AG20443 (cell line): ENCODE measurements at places on chromosomes 6 and 20.

- peak; percentile 84 for DNase-seq
These were observed 73.1 kb downstream of the HIVEP2 start for GRCh38 chr6:142871910-142872331.

DNA sequence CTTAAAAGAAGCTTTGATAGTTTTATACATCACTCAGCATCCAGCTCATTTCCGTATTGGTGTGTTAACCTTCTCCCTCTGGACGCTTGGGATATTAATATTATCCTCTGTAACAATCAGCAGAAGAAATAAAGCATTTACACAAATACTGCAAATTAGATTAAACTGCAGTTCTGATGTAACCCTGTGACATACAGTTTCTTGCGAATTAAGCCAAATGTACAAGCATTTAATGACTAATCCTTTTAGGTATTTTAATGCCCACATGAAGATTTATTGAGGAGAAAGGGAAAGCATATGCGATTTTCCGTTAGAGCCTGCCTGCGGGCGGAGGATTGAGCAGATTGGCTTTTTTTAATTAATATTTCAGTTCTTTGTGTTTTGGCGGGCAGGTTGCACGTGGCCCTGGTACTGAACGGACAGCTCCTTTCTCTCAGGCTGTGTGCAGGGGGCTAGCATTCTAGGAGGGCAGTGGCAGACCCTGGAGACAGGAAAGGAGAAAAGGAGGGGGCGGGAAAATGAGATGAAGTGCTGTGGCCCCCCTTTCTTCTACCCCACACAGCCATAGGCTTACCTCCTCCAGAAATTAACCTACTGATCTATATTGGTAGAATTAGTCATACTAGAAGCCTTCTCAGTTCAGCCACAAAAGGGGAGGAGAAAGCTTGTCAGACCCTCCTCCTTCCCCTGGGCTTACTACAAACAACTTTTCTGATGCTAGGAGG is 14.1 kb upstream of the TFAP2D start:
- no peak for DNase-seq

GRCh38 chr6:119170447-119171087 is 92.1 kb upstream of the FAM184A start:
- no peak for DNase-seq

- DNase-seq = peak; percentile 54
These were observed 231.5 kb upstream of the SUPT3H start for GRCh38 chr6:45609141-45609638.

DNA sequence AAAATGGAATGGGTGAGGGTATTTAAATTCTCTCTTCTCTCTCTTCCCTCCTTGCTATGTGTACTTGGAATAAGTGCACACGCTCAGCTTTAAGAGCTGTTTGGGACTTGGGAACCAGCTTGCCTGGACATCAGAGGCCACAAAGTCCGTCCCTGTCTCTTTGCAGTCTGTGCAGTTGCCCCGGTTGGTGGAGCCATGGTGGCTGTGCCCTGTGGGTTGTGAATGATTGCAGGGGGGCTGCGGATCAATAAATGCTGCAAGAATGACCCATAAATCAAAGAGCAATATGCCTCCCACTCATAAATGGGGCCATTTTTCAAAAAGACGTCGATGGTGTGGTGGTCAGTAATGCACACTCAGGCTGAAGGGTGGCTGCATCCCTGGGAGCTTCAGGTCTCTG is 135.1 kb upstream of the CST7 start:
- no peak for DNase-seq

DNA sequence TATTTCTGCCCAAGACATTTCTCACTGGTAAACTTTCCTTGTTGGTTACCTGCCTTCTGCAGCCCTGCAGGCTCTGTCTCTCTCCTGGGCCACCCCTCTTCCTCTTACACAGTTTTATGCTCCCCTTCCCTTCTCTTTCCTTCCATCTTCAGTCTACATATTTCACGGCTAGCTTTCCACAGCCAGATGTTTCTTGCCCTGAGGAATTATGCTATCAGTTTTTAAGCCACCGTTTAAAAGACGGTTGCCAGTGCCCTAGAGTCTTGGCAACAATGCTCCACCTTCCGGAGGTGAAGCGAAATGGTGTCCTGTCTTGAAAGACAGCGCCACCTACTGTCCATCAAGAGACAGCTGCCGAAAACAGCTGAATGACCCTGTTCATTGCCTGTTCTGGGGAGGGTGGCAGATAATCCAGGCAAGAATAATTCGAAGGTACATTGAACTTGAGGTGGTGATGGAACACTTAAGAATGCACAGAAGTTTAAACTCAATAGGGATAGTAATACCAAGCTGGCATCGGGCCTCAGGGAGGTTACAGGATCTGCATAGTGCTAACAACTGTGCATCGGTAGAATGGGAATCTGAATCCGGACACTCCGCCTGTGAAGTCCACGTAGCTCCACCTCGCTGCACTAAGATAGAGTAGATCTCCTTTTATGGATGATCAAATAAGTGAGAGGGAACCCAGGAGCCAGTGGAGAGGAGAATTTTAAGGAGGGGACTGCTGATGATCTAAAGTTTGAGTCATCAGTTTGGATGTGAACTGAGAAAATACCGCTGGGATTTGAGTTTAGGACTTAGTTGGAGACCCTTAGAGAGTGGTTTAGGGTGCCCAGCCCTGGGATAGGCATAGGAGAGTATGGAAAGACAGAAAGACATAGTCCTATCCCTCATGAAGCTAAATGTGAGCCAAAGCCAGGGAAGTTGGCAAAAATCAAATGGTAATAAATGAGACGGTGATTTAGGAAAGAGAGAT is 4.8 kb upstream of the TRIM40 start:
- peak; percentile 88 for DNase-seq

DNA sequence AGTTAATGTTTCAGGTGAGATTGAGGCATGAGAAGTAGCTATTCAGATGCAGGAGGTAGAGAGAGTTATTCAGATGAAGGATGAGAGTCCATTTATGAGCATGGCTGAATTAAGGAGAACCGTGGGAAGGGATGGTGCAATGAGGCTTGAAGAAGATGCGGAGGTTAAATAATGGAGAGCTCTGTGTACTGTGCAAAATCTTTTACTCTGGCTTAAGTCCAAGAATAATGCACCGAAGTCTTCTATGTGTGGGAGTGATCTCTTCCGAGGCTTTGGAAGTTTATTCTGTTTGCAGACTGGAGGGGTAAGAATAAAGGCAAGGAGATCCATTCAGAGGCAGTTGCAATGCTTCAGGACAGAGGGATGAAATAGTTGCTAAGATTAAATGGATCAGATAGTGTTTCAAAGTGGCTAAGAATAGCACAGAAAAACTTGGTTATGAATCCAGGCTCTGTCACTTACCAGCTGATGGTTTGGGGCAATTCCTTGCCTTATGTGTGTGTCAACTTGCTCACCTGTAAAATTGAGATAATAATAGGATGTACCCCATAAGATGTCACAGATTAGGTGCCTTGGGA is 467.1 kb downstream of the HDGFL1 start:
- DNase-seq = no peak

- DNase-seq = peak; percentile 68
These were observed 1.0 kb downstream of the NCOA6 start for GRCh38 chr20:34824452-34824805.

DNA sequence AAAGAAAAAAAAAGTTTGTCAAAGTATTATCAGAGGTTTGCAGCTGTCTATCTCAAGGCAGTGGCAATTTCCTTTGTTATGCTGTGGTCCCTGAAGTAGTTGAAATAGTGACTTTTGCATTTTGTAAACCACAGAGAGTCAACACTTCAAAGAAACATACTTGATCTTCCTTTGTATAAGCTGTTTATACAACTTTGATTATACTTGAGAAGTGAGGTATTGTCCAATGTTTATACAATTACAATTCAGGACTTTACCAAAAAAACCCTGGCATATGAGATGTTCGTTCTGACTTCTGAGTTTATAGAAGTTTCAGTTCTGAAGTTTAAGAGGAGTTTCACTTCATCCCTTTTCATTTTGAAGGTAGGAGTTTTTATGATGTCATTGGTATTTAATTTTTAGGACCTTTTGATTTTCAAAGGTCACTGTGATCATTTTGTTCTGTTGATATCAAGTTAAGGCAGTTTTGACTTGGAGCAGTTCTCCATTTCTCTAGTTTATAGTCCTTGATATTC is 4.0 kb downstream of the STK4 start:
- DNase-seq = no peak

- no peak for DNase-seq
These were observed 949 bp downstream of the KIFC1 start for GRCh38 chr6:33392595-33392948.
